ENCODE measurements at places on chromosomes 12 and 14. TPM values are rescaled to one million over a fixed set of nuclear protein-coding genes. Genes with fewer than 3 reads are reported as not detected.

DNA sequence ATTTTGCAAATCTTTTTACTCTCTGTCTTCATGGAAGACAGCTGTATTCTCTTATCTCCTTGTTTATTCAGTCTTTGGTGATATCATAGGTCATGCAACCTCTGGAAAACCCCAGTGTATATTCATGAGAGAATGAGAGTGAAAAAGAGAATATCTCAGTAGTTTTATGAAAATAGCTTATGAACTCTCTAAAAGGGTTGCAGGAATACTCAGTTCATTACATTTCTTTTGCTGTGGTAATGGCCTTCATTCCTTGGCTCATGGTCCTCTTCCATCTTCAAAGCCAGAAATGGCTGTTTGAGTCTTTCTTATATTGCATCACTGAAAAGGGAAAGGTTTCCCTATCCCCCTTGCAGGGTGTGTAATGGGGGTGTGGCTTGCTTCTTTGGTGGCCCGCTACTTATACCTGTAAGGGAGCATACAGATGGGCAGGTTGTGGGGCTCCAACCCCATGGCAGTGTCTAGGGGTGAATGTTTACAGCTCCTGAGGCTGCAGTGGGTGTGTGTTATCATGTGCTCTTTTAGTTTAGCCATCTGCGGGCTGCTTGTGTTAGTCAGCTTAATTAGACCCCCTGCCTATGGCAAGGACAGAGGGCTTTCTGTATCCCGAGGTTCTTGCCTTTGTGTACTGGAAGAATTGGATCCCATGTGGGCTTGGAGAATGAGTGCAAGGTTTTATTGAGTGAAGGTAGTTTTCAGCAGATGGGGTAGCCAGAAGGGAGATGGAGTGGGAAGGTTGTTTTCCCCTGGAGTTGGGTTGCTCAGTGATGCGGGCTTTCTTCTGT, 150.2 kb downstream of the CCDC91 start:
- DNase-seq, result no peak

- no peak for DNase-seq
Observed at GRCh38 chr12:16183541-16183940, 93.9 kb downstream of the SLC15A5 start.

- no peak for DNase-seq
Observed at GRCh38 chr12:92552412-92553108, 150.2 kb upstream of the PLEKHG7 start.

DNA sequence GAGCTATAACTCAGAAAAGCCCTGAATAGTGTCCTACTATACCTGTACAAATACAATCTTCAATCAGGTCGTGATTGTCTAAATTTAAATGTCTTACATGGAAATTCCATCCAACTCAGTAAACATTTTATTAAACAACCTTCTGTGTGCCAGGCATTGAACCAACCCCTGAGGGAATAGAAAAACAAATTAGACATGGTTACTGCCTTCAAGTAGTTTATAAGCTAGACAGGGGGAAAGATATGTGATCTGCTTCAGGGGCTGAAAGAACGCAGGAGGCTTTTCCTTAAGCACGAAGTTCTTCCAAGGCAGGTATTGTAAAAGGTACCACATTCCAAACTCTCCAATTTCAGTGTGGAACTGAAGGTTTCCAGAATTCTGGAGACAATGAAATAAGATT, 39.7 kb upstream of the STAB2 start:
- DNase-seq, result no peak

The NEUROD4 gene
- 1.1 TPM for polyA plus RNA-seq

DNA sequence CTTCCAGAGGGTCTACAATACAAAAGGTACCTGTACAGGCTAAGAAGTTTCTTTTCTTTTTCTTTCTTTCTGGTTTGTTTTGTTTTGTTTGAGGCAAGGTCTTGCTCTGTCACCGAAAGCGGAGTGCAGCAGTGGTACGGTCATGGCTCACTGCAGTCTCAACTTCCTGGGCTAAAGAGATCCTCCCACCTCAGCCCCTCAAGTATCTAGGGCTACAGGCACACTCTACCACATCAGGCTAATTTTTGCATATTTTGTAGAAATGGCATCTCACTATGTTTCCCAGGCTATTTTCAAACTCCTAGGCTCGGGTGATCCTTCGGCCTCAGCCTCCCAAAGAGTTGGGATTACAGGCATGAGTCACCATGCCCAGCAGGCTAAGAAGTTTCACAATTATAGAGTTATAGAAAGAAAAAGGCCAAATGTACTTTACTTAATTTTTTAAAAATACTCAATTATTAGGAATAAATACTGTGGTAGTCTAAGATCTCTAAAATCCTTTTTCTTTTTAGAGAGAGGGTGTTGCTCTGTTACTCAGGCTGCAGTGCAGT, 3.0 kb upstream of the PIGH start:
- no peak for DNase-seq

DNA sequence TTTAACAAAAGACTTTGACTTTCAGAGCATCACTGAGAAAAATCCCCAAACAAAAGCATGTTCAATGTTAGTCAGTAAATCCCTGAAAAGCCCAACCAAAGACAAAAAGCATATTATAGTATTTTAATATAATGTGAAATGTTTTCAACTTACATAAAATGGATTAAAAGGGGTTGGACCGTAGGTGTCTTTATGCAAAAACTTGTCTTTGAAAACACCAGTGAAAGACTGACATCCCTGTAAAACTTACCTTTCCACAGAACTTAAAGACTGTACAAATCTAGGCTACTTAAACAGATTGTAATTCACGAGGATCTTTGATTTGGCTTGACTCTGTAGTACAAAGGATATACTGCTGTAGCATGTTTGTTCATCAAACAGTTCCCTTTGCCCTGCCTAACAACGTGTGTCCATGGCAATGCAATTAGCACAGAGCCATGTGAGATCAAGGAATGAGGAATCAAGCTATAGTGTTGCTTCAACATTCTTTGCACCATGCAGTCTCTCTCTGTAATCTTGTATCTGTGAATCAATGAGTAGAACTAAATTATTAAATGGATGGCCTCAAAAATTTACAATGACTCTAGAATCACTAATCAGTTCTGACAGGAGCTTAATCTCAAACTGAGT, 138.5 kb upstream of the SYT1 start:
- DNase-seq, result no peak

GRCh38 chr12:106492857-106493256, 89.9 kb upstream of the RFX4 start:
- no peak for DNase-seq

DNA sequence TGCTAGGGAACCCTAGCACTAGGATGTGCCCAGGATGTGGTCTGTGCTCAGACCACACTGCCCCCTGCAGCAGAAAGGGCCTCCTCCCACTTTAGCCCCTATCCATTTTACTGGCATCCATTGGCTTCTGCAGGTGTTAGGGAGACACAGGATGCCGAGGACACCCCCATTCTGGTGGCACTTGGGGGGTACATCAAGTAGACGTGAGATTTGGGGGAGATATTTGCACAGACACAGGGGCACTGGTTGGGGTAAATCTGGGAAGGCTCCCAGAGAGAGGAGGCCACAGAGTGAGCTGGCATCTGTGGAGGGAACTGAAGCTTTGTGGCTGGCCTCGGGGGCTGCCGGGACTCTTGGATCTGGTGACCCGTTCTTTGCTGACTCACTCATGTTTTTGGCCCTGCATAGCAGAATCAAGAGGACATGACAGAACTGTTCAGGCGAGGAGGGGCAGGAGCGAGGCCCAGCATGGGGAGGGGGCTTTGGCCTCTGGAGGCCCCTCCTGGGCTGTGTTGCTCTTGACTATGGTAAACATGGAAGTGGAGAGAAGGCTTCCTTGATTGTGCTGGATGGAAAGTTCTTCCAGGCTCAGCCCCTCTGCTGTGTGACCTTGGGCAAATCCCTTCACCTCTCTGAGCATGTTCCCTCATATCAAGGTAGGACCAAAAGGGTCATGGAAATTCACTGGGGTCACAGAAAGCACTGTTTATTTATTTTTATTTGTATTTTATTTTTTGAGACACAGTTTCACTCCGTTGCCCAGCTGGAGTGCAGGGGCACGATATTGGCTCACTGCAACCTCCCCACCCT, 1.8 kb downstream of the PLBD2 start:
- DNase-seq, result peak; percentile 84

DNA sequence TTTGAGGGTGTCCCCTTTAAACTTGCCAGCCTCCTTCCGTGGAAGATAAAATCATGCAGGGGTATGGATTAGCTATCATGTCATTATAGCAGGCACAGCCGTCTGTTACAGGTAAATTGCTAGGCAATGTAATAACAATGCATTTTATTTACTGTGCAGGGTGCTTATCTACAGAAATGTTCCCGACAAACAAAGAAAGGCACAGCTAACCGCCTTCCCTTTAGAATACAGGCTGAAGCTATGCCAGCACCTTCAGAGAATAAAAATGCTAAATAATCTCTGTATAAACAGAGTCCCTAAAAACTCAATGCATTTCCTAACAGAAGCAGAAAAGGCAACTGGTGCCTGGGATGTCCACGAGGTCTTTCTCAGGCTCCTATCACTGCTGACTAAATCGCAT, 239.2 kb downstream of the SPTSSA start:
- DNase-seq, result no peak

The PDZRN4 gene
- polyA plus RNA-seq, result 1.0 TPM

The CELA1 gene
- polyA plus RNA-seq, result 0.80 TPM

DNA sequence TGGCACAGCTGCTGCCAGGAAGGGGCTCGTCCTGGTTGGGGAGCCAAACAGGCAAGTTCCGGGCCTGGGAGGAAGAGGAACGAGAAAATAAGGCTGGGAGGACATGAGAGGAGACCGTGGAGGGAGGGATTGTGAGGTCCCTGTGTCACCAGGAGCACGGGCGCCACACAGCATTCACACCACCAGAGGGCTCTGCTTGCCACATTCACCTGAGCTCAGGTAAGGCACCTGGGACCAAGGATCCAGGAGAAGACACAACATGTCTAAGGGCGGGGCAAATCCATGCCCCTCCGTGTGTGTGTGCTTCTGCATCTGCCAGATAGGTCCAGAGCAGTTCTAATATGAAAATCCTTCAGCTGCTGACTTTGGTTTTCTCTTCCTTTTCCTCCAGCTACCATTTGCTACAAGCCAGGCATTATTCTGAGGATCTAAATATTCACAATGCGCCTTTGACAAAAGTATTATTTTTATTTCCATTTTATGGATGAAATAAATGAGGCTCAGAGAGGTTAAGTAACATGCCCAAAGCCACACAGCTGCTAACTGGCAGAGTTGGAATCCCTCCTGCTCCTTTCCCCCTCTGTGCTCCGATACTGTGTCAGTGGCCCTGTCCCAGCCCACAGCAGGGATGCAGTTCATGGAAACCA, 14.6 kb downstream of the RAPGEF3 start:
- no peak for DNase-seq

DNA sequence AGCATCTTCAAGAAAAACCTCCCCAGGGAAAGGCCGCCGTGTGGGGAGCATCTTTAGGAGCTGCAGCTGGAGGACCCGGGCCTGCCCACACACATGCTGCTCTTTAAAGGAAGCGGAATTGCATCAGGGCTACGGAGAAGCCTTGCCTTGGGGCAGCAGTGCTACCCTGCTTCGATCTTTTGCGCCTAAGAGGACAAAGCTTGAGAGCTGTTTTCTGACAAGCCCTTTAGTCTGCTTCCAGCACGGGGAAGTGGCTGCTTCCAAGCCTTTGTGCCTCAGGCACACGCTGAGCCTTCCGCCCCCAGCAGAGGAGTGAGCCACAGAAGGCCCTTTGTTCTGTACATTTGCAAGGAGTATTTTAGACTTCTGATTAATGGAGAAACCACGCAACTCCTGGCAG, 31.5 kb downstream of the COA8 start:
- no peak for DNase-seq

- no peak for DNase-seq
Observed at GRCh38 chr12:262113-262512, 523 bp downstream of the SLC6A13 start.

DNA sequence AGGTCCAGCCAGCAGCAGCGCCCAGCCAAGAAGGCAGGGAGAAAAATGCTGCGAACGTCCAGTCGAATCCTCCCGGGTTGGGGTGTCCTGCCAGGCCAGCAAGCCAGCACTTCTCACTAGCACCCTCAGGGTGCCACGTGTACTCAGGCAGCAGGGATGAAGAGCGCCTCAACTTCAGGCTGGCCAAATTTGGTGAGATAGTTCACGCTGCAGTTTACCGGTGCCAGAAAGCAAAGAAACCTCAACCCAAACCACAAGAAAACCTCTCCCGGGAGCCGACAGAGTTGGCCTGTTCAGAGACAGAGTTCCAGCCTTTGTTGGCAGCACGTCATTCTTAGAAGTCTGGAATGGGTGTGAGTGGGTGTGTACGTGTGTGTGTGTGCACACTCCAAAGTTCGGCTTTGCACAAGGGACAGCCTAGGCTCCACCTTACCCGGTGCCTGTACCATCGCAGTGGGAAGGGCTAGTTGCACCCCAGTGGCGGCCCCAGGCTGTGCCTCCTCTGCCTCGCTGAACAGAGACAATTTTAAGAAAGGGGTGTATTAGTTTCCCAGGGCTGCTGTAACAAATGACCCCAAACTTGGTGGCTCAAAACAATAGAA, 42.1 kb downstream of the ELK3 start:
- no peak for DNase-seq

DNA sequence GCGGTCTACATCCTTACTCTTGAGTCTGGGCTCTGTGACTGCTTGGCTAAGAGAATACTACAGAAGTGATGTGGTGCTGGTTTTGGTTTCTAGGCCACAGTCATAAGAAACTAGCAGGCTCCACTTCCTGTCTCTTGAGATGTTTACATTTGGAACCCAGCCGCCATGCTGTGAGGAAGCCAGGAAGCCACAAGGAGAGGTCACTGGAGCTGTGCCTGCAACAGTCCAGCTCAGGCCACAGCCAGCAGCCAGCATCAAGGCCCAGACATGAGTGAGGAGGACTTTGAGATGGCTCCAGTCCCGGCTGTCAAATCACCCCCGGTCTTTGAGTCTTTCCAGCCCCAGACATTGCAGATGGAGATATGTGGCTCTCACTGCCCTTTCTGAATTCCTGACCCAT, 12.9 kb upstream of the FAM181A start:
- no peak for DNase-seq

The SERPINA3 gene
- polyA plus RNA-seq, result 10.6 TPM

DNA sequence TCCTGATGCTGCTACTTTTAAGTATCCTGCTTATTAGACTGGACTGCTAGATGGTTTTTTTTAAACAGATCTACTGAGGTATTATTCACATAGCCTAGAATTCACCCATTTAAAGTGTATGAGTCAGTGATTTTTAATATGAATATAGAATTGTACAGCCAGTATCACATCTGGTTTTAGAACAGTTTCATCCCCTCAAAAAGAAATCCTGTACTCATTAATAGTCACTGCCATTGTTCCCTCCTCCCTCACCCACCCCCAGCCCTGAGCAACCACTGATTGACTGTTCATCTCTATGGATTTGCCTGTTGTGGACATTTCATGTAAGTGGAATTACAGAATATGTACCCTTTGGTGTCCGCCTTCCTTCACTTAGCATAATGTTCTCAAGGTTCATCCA, 98.4 kb downstream of the PPP2R5C start:
- DNase-seq, result no peak

- DNase-seq, result no peak
Observed at GRCh38 chr12:49529414-49529813, 9.4 kb upstream of the KCNH3 start.

GRCh38 chr12:82300611-82301010, 57.6 kb downstream of the CCDC59 start:
- no peak for DNase-seq

Measured in adrenal gland (tissue), 19 donors.